ENCODE measurements at places on chromosomes 12 and 14.

GRCh38 chr14:52081964-52082363 is 13.1 kb upstream of the NID2 start:
- no peak for DNase-seq

- DNase-seq, result peak; percentile 75
Measured at GRCh38 chr14:51880835-51881580, 20.6 kb downstream of the GNG2 start.

- DNase-seq, result no peak
Measured at GRCh38 chr12:49966511-49967041, 4.9 kb downstream of the AQP5 start.

DNA sequence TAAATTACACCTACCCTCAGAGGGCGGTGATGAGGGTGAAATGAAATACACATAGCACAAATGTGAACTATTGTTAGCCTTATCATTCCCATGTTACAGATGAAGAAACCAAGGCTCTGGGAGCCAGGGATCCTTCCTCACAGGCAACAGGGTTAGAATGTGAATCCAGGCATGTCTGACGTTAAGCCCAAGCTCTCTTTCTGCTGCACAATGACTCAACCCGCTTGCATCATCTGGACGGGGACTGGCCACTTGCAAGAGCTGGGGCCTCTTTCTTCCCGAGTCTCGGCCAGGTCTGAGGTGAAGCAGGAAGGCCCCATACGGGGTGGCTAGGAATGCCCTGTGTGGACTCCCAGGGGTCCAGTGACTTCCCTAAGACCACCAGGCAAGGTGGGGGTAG is 105.2 kb downstream of the RBM19 start:
- peak; percentile 97 for DNase-seq

GRCh38 chr14:29709490-29709889 is 218.2 kb downstream of the PRKD1 start:
- DNase-seq, result peak; percentile 27

- DNase-seq, result no peak
Measured at GRCh38 chr12:3416159-3416558, 74.8 kb upstream of the PRMT8 start.

- no peak for DNase-seq
Measured at GRCh38 chr12:54024127-54024526, 4.1 kb upstream of the HOXC6 start.

GRCh38 chr12:43736927-43737440 is 21.6 kb downstream of the PUS7L start:
- DNase-seq, result no peak

- peak; percentile 8 for DNase-seq
Measured at GRCh38 chr12:71548893-71549292, 109.3 kb downstream of the LGR5 start.

DNA sequence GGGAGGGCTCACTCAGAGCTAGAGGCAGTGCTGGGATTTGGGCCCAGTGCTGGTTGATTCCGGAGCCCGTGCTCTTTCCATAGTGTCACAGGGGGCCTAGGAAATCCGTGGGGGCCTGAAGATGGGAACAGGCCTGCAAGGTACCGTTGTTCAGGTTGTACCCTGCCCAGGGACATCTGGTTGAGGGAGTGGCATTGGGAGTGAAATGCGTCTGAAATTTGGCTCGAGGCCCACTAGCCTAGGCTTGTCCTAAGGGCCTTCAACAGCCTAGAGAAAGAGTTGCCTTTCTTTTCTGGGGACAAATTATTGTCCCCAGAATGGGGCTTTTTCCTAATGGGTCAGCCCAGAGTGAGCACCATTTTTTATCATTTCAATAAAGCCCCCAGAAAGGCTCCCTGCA is 26.4 kb upstream of the FAM222A start:
- DNase-seq, result no peak

DNA sequence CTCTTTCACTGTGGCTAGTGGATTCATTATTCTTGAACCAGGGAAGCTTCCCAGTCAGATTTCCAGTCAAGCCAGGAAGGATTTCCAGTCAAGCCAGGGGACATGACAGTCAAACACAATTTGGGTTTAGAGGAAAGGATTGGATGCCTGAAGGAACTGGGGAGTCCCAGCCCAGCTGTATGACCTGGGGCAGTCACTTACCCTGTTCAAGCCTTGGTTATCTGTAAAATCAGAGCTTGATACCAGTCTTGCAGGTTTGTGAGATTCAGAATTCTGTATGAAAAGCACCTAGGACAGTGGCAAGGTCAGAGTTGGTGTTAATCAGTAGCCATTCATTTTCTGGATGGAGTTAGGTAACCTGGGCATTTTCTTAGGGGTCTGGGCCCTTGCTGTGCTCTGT is 152.7 kb downstream of the CHST11 start:
- no peak for DNase-seq

DNA sequence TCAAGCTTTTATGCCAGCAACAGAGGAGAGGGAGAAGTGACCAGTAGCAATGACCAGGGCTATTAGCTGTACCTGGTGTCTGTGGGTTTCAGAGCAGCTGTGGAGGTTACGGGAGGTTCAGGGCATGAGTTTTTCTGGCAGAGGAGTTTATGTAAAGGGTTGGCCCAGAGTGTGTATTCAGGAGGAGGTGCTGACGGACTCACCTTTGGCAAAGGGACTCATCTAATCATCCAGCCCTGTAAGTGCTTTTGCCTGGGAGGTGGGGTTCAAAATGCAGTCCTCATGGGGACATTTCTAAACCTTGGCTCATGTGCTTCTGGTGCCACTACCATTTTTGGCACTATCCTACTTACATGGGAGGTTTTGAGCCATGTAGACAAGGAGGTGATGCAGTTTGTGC is 95.3 kb downstream of the DAD1 start:
- no peak for DNase-seq

- DNase-seq, result no peak
Measured at GRCh38 chr14:93855737-93856136, 67.5 kb upstream of the PRIMA1 start.

DNA sequence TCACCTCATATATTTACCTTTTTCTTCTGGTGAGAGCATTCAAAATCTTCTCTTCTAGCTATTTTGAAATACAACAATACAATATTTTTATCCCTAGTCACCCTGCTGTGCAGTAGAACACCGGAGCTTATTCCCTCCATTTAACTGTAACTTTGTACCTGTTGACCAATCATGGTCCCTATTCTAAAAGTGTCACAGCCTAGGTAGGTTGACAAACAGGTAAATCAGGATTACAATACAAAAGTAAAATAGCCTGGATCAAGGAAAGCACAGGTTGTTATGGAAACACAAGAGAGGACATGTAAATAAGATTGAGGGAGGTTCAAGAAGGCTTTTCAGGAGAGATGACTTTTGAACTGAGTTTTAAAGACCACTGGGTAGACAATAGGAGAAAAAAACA is 670.9 kb downstream of the DIO2 start:
- no peak for DNase-seq

DNA sequence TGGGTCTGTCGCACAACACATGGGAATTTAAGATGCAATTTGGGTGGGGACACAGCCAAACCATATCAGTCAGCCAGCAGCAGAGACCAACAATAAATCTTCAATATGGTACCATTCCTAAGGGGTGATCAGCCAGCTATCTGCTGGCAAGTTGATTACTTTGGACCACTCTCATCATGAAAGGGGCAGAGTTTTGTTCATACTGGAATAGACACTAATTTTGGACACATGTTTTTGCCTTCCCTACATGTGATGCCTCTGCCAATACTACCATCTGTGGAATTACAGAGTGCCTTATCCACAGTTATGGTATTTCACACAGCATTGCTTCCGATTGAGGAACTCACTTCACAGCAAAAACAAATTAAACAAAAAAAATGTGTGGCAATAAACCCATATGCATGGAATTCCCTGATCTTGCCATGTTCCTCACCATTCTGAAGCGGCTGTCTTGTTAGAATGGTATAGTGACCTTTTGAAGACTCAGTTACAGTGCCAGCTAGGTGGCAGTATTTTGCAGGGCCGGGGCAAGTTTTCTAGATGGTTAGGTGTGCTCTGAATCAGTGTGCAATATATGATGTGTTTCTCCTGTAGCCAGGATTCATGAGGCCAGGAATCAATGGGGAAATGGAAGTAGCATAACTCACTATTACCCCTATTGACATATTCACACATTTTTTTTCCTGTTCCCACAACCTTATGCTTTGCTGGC is 179.0 kb upstream of the IGF1 start:
- no peak for DNase-seq

DNA sequence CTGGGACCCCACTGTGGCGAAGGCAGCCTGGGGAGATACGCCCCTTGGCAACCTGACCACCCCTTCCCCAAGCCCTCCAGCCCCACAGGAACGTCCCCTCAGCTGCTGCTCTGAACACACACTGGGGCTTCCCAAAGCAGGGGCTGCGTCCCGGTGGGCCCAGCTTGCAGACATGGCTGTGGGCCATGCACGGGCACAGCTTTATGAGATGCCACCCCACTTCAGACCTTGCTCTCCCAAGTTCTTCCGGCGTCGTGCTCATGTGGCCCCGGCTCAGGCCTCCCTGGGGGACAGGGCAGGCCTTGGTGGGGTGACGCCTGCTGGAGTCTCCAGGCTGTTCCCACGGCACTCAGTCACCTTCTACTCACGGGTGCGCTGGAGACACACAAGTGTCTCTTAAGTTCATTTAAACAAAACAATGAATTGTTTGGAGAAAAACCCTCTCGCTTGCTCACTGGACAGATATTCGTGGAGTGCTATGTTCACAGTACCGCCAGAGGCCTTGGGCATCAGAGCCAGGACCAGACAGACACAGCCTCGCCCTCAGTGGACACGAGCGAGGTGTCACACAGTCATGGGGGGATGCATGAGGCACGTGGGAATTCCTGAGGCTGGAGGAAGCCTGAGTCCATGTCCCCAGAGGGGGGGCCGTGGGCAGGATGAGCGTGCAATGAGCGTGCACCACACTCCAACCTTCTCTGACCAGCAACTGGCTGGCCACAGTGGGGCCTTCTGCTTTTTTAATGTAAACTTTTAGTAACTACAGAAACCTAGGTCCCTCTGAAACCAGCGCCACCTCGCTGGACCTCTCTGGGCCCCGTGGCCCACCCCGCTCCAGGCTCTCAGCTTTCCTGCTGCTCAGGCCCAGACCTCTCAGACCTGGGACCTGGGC is 4.3 kb downstream of the GALNT9 start:
- peak; percentile 15 for DNase-seq

DNA sequence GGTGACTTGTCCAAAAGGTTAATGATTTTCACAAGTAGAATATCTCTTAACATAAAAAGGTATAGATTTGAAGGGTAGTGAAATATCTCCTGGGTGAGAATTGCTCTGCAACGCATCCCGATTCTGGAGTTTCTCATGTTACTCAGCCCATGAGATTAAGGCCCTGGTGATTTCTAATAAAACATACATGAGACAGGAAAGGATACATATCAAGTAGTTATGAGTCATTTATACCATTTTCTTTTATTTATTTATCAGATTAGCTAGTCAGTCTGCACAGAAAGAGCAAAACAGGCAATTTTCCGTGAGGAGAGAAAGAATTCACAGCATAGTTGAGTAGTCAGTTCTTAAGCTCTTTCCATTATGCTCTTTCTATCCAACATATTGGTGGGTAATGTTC is 535.6 kb upstream of the ATP2B1 start:
- DNase-seq, result peak; percentile 27

DNA sequence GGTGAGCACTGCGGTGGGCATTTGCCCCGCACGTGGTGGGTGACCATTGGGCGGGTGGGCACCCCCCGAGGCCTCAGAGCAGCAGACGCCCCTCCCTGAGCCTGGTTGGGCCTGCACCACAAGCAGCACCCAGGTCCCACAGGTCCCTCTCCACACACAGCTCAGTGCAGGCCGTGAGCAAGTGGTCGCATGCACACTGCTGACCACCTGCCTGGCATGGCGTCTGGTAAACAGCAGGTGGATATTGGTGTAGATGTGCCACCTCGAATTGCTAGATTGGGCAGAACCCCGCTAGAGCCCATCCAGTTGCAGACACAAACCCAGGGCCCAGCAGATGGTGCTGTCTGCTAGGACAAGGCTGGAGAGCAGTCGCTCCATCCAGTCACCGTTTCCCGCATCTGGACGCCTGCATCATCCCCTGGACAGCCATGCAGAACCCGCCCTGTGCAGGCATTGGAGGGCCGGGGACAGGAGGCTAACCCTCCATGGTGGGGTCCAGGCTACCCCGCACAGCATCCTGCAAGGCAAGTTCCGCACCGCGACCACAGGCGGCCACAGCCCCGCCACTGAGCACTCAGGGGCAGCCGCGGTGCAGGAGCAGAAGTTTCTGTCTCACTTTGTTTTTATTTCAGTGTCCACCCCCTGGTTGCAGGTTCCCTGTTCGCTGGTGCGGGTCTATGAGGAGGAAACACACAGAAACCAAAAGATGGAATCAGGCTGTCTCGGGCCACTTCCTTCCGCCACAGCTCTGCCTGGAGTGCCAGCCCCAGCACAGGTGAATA is 45.6 kb upstream of the RIMBP2 start:
- peak; percentile 78 for DNase-seq

GRCh38 chr12:68958322-68958721 is 25.4 kb upstream of the CPM start:
- no peak for DNase-seq

GRCh38 chr12:132561427-132562156 is 48.8 kb downstream of the LRCOL1 start:
- DNase-seq, result peak; percentile 25

DNA sequence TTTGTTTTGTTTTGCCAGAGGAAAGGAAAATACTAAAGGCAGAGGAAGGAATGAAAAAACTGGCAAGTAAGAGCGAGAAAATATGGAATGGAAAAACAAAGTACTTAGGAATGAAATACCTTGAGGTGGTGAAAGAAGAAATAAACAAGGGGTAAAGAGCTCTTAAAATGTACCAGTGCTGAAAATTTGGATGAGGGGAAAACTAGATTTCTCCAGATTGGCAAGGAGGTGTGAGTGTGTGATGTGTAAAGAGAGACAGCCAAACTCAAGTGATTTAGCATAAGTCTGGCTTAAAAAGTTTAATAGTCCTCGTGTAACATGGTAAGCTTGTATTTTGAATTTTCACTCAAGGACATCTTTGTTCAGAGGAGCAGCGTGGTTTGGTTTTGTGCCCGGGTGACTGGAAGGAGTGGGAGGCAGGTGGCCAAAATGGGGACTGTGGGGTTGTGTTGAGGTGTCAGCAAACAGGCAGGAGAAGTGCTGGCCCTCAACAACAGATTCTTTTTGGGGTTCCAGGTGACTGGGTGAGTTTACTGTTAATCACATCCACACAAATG is 102.7 kb downstream of the DACT1 start:
- DNase-seq, result no peak

DNA sequence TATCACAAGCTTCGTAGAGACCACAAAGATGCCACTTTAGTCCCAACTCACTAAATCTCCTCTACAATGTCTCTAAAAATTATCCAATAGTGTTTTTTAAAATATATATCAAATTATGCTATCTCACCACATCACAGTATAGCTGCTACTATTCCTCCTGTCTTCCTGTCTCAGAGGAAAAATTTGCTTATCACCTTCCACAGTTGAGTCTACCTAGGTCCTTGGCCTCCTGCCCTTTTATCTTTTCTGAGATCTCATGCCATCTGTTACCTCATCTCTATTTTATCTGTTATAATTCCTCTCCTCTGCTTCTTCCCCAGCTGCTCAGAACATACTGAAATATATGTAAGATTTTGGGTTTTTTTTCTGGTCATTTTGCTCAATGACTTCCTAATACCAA is 568.2 kb downstream of the DIO2 start:
- DNase-seq, result no peak

GRCh38 chr14:73862480-73862879 is 10.8 kb downstream of the PTGR2 start:
- DNase-seq, result no peak
